ENCODE measurements at places on chromosomes 4 and X. TPM values are rescaled to one million over a fixed set of nuclear protein-coding genes. Genes with fewer than 3 reads are reported as not detected.

The NR3C2 gene
- 0.18 TPM for total RNA-seq

The NMU gene
- not detected for total RNA-seq

The SHROOM3 gene
- total RNA-seq: 6.6 TPM

The SMIM10L2A gene
- not detected for total RNA-seq

The TRAM1L1 gene
- 2.0 TPM for total RNA-seq

The NSUN7 gene
- total RNA-seq: not detected

The FAM9B gene
- not detected for total RNA-seq

The MAGEB6B gene
- not detected for total RNA-seq

The LRP2BP gene
- total RNA-seq: not detected

The CXCL8 gene
- total RNA-seq: 6.4 TPM

The TMPRSS11B gene
- total RNA-seq: not detected

The CSAG3 gene
- total RNA-seq: not detected
